ENCODE measurements at places on chromosomes 3 and 15.
A peak's percentile ranks its signal among the peaks of the same experiment; 100 is the strongest.

DNA sequence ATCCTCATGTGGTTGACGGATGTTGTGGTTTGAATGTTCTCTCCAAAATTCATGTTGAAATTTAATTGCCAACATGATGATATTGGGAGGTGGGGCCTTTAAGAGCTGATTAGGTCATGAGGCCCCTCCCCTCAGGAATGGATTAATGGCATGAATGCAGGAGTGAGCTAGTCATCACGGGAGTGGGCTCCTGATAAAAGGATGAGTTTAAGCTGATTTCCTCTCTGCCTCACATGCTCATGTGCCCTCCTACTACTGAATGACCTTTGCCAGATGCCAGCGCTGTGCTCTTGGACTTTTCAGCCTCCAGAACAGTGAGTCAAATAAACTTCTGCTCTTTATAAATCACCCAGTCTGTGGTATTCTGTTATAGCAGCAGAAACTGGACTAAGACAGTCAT lies 111.2 kb downstream of the MYO5A start:
- DNase-seq, result peak; percentile 79

- DNase-seq, result no peak
Measured at GRCh38 chr3:56976651-56977560, 83.6 kb upstream of the SPATA12 start.

GRCh38 chr3:9810433-9810770 lies 340 bp downstream of the TTLL3 start:
- no peak for DNase-seq

- no peak for DNase-seq
Measured at GRCh38 chr3:190892395-190892902, 30.0 kb upstream of the GMNC start.

GRCh38 chr3:193932136-193932535 lies 203.8 kb upstream of the HES1 start:
- DNase-seq, result no peak

GRCh38 chr3:158539414-158540014 lies 31.5 kb upstream of the MLF1 start:
- DNase-seq, result peak; percentile 86

GRCh38 chr3:195914648-195915473 lies 6.5 kb upstream of the TNK2 start:
- peak; percentile 96 for DNase-seq

GRCh38 chr3:184592371-184593219 lies 31.0 kb downstream of the EPHB3 start:
- DNase-seq, result no peak

All from hematopoietic multipotent progenitor cell treated with erythropoietin and hydrocortisone succinate and interleukin-3 and kit ligand, for 4 days (in vitro differentiated cells).